GM19239 (cell line): ENCODE measurements at places on chromosomes 12 and 14.

DNA sequence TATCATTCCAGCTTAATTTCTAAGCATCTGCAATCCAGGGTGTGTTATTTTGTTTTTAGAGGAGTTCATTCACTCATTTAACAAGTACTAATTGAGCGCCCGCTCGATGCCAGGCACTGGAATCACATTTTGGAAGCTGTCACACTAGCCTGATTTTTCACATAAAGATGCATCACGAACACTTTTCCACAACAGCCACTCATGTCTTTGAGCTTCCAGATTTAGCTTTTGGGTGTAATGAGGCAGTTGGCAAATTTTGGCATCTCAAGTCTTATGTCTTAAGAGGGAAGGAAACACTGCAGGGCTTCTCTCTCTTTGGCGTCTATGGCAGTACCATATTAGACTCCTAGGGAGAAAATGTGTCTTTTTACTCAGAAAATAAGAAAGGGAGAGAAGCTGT is 14.0 kb downstream of the NRXN3 start:
- no peak for DNase-seq

- no peak for DNase-seq
Measured at GRCh38 chr12:52147367-52147963, 44.3 kb downstream of the KRT80 start.

DNA sequence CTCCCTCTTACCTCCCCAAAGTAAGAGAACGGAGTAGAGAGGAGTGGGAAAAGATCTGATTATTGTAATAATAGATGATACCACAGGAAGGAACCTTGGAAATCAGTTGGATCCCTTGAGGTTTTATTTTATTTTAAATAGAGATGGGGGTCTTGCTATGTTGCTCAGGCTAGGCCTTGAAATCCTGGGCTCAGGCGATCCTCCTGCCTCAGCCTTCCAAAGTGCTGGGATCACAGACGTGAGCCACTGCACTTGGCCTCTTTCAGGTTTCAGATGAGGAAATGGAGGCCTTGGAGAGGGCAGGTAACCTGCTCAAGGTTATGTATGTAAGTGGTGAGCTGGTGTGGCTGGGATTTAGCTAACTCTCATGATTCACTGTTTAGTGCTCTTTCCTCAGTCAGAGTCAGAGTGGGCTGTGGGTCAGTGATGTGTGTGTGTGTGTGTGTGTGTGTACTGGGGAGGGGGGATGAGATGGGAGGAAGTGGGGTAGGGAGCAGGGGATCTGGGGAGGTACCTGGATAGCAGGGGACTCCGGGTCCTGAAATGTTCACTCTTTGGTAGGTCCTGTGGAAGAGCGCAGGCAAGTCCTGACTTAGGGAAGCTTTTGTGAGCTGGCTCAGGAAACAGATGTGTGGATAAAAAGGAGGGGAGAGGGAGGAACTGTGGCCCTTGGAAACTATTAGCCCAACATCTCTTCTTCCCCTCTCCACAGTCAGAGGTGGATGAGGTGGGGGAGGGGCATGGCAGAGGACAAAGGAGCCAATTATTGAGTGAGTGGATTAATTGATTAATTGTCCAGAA is 4.7 kb upstream of the CISTR start:
- DNase-seq = no peak

DNA sequence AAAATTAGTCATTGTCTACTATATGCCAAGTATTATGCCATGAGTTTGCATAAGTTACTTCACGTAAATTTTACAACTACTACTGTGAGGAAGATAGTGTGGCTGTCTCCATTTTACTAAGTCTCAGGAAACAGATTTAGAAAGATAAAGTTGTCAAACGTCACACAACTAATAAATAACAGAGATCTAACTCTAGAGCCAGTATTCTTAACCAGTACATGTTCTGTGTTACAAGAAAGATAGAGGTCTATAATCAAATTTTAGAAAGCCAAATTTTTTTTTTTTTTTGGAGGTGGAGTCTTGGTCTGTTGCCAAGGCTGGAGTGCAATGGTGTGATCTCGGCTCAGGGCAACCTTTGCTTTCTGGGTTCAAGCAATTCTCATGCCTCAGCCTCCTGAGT is 14.2 kb downstream of the CLEC4C start:
- DNase-seq = no peak

- DNase-seq = no peak
Measured at GRCh38 chr12:19018302-19018970, 111.1 kb upstream of the PLEKHA5 start.

- DNase-seq = no peak
Measured at GRCh38 chr14:85316701-85317410, 213.1 kb upstream of the FLRT2 start.

GRCh38 chr14:64861916-64862315 is 17.8 kb downstream of the SPTB start:
- DNase-seq = no peak

- no peak for DNase-seq
Measured at GRCh38 chr12:119681728-119682638, 14.1 kb downstream of the PRKAB1 start.

DNA sequence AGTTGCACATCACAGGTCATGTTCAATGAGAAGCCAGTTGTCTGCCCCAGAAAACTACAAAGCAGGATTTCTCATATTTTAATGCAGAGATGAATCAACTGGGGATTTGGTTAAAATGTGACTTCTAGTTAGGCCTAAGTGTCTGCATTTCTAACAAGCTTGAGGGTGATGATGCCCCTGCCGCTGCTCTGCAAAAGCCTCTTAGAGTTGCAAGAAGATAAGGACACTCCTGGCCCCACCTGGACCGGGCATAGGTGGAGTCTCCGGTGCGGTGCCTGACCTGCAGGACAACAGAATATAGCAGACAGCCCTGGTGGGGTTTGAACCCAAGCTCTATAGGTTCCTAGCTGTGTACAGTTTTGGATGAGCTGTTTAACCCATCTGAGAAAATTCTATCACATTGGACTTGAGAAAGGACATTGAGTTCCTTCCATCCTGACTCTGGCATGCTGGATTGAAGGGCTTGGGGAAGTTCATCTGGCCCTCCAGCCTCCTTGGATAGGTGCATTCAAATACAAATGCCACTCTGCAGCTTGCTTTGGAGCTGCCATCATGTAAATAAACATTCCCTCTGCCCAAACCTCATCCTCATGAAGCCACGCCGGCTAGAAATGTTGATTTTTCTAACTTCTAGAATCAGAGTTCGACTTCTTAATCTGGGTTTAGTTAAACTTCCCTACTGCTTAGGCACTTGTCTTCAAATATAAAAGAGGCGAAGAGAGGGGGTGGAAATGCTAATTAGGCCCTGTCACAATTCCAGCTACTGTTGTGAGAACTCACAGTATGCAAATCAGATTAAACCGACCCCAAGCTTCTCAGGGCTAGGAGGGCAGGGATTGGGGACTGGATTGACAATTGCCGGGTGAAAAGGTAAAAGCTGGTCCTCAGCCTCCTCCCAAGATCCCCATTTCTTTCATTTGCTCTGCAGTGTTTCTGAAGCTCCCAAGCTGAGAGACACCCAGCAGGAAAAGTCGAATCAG is 1225.6 kb downstream of the VRK1 start:
- no peak for DNase-seq

DNA sequence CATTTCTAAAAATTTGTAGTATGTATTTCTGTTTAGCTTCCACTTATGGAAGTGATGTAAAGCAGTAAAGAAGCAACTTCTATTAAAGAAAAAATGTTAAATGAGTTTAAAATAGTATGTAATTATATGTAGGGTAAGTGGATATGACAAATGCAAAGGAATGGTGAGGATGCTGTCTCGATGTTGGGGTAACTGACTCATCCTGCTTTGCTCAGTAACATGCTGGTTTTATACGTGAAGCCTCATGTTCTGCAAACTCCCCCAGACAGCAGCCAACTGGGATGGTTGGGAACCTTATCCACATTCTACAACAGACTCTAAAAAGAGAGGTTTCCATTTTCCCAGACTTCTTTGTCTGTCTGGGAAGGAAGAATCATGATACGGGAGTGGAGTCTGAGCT is 1006.4 kb upstream of the TMEM132C start:
- DNase-seq = no peak

- DNase-seq = no peak
Measured at GRCh38 chr14:39267608-39268005, 33.9 kb downstream of the MIA2 start.

- DNase-seq = no peak
Measured at GRCh38 chr12:116800918-116801317, 62.8 kb downstream of the RNFT2 start.

DNA sequence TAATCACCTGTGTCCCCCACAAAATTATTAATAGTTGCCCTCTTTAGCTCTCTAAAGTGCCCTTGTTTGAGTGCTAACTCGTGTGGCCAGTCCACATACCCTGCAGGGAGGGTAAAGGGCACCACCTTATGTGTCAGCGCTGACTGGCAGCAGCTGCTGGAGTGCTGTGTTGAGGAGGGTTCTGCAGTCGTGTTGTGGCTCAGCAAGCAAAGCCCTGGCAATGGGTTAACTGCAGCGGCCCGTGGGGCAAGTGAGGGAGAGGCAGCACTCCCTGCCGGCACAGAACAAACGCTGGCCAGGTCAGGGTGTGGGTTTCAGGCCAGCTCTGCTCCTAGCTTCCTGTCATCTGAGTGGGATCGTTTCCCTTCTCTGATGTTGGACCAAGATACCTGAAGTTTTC is 369.8 kb downstream of the CACNA1C start:
- DNase-seq = no peak

DNA sequence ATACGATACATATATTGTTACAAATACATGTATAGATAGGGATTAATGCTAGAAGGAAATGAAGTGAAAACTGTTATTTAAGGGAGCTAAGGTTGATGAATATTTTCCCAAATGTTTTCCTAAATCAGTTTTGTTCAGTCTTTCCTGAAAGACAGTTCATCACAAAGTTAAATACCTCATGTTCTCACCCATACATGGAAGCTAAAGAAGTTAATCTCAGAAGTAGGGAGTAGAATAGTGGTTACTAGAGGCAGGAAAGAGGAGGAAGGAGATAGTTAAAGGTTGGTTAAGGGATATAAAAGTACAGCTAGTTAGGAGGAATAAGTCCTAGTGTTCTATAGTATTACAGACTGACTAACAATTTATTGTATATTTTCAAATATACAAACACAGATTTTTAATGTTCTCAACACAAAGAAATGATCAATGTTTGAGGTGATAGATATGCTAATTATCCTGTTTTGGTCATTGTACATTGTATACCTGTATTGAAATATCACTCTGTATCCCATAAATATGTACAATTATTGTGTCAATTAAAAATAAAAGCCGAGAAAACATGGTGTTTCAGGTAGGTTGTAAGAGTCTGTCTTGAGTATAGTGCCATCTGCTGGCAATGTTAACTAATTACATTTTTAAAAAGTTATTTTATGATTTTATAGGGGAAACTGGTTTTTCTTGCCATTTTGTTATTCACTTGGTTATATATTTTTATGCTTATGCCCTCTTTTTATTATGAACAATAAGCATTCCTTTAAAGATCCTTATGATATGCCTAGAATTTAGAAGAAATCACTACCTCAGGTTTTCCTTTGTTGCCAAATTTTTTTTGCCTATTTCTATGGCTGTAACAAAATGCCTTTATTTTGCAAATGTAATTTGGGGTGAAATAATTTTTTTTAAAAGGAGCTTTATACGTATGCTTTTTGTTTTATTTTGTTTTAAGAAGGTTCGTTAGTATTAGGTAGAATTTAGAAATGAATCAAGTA is 26.9 kb downstream of the ZDHHC17 start:
- peak; percentile 8 for DNase-seq

DNA sequence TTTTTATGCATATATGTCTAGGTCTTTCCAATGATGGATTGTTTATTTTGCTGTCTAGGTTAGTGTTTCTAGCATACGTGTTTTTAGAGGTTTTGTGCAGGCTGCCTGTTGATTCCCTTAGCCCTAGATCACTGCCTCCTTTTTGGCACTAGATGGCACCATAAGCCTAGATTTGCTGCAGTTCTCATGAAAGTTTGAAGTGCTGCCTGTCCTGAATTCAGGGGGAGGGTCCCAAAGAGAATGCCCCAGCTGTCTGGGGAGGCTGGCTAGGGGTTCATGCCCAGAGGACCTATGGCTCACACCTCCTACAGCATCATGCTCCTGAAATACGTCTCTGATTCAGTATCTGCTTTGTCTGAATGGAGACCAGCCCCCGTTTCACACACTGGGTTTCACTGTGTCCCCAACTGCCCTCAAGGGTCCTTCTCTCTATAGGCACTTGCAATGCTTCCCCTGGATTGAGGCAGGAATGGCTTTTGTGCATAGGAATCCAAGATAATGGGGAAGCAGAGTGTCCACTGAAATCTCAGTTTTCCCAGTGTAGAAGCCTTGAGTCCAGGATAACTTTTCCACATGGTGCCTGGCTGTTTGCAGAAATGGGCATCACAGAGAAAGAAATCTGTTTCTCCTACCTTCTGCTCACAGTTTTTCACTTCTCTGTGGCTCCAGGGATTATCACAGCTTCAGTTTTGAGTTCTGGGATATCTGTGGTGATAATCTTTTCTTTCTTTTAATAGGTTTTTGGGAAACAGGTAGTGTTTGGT is 14.2 kb upstream of the TXNRD1 start:
- DNase-seq = peak; percentile 56

GRCh38 chr14:105281371-105282097 is 19.3 kb downstream of the BRF1 start:
- no peak for DNase-seq

GRCh38 chr12:99146730-99147129 is 500.8 kb upstream of the GARIN6 start:
- no peak for DNase-seq

- DNase-seq = no peak
Measured at GRCh38 chr14:89760086-89760485, 194.4 kb downstream of the EFCAB11 start.

GRCh38 chr12:84308211-84308610 is 604.4 kb downstream of the SLC6A15 start:
- DNase-seq = no peak

DNA sequence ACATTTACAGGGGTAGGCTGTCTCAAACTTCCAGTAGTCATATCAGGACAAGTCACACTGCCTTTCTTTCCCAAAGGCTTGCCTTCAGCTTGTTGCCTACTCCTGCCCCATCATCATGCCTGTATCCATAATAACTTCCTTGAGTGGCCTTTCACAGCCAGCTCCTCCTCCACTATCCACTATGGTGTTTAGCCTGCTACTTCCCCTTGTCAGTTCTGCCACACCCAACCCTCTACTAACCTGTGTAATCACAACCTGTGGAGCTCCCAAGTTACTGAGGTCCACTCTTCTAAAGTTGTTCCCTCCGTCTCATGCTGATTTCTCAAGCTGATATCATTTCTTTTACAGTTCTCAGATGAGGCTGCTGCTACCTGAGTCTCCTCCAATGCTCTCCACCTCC is 159.9 kb downstream of the BMP4 start:
- DNase-seq = no peak

- DNase-seq = no peak
Measured at GRCh38 chr12:16562435-16562834, 43.5 kb downstream of the LMO3 start.

DNA sequence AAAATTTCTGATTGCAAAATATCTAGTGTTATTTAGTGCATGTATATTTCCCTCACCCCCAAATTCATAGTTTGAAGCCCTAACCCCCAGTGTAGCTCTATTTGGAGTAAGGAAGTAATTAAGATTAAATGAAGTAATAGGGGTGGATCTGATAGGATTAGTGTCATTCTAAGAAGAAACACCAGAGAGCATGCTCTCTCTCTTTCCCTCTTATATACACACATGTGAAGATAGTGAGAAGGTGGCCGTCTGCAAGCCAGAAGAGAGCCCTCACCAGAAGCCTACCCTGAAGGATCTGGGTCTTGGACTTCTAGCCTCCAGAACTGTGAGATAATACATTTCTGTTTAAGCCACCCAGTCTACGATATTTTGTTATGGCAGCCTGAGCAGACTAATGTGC is 120.3 kb downstream of the TMEM30B start:
- DNase-seq = no peak

GRCh38 chr12:65229441-65229840 is 49.0 kb upstream of the MSRB3 start:
- DNase-seq = no peak
